ENCODE measurements at places on chromosomes 6 and 20. TPM values are rescaled to one million over a fixed set of nuclear protein-coding genes. Genes with fewer than 3 reads are reported as not detected.

DNA sequence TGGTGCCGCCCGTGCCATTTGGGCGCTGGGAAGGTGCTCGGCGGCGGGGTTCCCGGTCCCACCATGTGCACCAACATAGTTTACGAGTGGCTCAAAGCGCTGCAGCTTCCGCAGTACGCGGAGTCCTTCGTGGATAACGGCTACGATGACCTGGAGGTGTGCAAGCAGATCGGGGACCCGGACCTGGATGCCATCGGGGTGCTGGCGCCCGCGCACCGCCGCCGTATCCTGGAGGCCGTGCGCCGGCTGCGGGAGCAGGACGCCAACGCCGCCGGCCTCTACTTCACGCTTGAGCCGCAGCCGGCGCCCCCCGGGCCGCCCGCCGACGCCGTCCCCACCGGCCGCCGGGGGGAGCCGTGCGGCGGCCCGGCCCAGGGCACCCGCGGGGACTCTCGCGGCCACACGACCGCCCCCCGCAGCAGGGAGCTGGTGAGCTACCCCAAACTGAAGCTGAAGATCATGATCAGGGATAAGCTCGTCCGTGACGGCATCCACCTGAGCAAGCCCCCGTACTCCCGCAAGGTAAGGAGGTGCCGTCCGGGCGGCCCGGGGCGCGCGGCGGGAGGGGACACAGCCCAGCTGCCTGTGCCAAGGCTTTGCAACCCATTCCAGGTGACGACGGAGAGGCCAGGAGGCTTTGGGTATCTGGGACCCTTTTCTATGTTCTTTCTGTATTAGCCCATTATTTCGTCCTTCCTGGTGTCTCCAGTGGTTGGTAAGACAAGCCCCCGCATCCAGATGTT lies 547 bp downstream of the SAMD5 start:
- peaks cover 20% of the 10 kb centered on the region for H3K4me1 ChIP-seq
- H3K4me3 ChIP-seq: peak overlapping the region; percentile 78
- no peaks in the 10 kb centered on the region for H3K27me3 ChIP-seq
- no peaks in the 10 kb centered on the region for H3K36me3 ChIP-seq

- no peaks in the 10 kb centered on the region for H3K27me3 ChIP-seq
- no peak for DNase-seq
- H3K27ac ChIP-seq: no peak overlapping the region
- H3K36me3 ChIP-seq: no peaks in the 10 kb centered on the region
- no peak overlapping the region for H3K4me3 ChIP-seq
Observed at GRCh38 chr20:52845044-52845443, 127.1 kb upstream of the TSHZ2 start.

DNA sequence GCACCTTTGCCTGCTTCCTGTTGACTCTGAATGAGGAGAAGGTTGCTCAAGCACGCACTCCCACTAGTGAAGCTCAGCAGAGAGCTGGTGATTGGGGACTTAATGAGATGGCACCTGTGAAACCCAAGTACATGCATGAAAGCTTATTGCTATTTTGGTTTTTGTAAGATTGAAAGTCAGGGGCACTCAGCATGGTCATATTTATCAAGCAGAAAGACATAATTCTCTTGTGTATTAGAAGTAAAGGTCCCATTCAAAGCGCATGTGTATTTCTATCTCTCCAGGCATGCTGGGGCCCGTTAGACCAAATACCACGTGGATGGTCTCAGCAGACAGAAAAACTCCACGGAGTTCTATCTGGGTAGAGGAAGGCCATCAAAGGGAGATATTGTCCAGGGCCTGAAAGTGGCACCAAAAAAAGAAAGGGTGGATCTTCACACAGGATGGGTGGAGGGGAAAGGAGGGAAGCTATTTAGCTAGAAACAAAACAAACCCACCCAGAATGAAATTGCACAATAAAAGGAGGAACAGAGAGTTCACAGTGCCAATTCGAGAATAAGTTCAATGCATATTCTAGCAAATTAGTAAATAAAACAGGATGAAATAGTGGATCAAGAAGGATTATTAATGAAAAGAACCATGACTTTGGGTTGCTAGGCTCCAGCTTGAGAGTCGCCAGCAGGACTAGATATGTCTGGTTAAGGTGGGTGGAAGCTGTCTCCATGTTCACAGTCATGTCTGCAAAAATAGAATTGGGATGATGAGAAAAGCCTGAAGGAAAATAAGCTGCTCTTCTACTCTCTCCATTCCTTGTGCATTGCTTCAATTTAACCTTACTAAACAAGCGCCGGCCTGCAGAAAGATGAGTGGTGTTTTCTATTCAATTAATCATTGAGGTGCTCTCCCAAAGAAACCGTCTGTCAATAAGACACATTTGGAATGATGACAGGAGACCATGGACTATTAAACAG lies 224.9 kb upstream of the DTNBP1 start:
- no peak overlapping the region for H3K4me3 ChIP-seq
- H3K36me3 ChIP-seq: no peaks in the 10 kb centered on the region

DNA sequence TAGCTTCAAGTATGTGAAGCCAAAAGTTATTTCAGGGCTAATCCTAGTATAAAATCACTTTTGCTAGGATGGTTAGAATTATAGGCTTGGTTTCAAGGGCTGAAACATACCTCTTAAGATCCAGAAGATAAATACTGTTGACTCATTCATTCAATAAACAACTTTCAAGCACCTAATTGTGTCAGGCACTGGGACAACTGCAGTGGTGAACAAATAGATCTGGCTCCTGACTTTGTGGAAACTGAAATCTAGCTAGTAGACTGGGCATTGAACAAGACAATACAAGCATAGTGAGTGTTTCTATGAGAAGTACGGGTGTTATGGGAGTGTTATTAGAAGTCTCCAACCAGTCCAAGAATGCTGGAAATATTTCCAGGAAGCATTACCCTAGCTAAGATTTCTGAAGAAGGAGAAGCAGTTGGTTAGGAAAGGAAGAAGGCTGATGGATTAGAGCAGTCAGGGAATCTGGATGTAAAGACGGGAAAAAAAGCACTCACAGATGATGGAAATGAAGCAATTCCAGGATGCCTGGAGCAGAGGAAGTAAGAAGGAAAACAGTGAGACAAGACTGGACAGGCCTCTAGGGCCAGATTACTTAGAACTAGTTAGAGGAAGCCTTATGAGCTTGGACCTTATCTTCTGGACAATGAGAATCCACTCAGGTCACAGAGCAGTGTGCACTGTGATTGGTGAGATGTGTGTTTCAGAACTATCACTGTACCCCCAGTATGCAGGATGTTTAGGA lies 132.6 kb upstream of the RAB32 start:
- H3K4me1 ChIP-seq: no peaks in the 10 kb centered on the region
- H3K36me3 ChIP-seq: no peaks in the 10 kb centered on the region
- no peak overlapping the region for H3K4me3 ChIP-seq
- H3K27me3 ChIP-seq: no peaks in the 10 kb centered on the region

DNA sequence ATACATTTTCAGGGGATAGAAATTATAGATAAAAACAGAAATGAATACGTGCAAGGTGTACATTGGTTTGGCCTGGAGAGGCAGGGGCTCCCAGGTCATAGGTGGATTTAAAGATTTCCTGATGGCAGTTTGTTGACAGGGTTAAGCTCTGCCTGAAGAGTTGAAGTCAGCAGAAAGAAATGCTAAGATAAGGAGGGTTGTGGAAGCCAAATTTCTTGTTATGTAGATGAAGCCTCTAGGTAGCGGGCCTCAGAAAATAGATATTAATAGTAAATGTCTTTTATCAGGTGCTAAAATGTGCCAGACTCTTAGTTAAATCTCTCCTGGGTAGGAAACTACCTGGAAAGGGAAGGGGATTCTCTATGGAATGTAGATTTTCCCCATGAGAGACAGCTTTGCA lies 188.8 kb downstream of the CDH26 start:
- no peak overlapping the region for H3K27ac ChIP-seq
- H3K36me3 ChIP-seq: no peaks in the 10 kb centered on the region
- H3K4me1 ChIP-seq: no peaks in the 10 kb centered on the region
- no peak overlapping the region for H3K4me3 ChIP-seq
- DNase-seq: no peak
- no peaks in the 10 kb centered on the region for H3K27me3 ChIP-seq

DNA sequence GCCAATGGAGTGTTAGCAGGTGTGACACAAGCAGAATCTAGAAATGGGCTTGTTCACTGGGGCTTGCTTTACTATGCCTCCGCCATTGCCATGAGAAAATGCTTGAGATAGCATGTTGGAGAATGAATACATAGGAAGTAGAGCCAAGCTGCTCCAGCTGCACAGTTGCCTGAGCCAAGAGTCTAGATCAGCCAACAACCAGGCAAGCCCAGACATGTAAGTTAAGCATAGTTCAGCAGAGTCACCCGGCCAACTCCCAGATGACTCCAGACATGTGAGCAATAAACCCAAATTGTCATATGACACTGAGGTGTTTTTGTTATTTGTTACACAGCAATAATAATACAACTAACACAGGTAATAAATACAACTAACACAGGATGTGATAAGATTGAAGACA lies 167.9 kb downstream of the HAO1 start:
- H3K36me3 ChIP-seq: no peaks in the 10 kb centered on the region
- no peak overlapping the region for H3K4me3 ChIP-seq
- no peak for DNase-seq
- no peak overlapping the region for H3K27ac ChIP-seq
- H3K27me3 ChIP-seq: no peaks in the 10 kb centered on the region

- H3K27me3 ChIP-seq: no peaks in the 10 kb centered on the region
- no peaks in the 10 kb centered on the region for H3K4me1 ChIP-seq
- DNase-seq: no peak
- H3K27ac ChIP-seq: no peak overlapping the region
- no peaks in the 10 kb centered on the region for H3K36me3 ChIP-seq
Observed at GRCh38 chr6:68313911-68314310, 321.2 kb upstream of the ADGRB3 start.

Gene MOG
- total RNA-seq: not detected

Gene RPRD1B
- total RNA-seq: 22.3 TPM
